H1 (cell line): ENCODE measurements at places on chromosomes 5 and 9.
A peak's percentile ranks its signal among the peaks of the same experiment; 100 is the strongest.

GRCh38 chr9:112858005-112858404 is 32.7 kb downstream of the SLC46A2 start:
- DNase-seq: no peak

DNA sequence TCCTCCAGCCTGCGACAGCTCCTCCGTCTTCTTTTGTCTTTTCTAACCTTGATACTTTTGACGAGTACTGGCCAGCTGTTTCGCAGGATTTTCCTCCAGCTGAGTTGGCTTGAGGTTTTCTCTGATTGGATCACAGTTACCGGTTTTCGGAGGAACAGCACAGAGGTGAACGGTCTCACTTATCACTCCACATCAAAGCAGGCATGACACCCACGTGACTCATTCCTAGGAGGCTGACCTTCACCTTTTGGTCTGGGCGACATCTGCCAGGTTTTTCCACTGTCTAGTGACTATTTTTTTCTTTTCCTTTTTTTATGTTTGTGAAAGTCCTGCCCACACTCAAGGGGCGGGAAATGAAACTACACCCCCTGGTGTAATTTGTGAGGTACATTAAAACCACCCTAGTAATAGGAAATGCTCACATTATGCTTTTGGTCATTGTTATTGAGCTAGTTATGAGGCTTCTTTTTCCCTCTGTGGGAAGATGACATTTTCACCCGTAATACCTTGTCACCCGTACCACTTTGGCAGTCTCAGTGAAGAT is 319.2 kb downstream of the GADD45G start:
- no peak for DNase-seq

- DNase-seq: no peak
Measured at GRCh38 chr5:83162601-83163000, 85.3 kb downstream of the XRCC4 start.

GRCh38 chr9:84697509-84698114 is 28.1 kb downstream of the NTRK2 start:
- peak; percentile 80 for DNase-seq

DNA sequence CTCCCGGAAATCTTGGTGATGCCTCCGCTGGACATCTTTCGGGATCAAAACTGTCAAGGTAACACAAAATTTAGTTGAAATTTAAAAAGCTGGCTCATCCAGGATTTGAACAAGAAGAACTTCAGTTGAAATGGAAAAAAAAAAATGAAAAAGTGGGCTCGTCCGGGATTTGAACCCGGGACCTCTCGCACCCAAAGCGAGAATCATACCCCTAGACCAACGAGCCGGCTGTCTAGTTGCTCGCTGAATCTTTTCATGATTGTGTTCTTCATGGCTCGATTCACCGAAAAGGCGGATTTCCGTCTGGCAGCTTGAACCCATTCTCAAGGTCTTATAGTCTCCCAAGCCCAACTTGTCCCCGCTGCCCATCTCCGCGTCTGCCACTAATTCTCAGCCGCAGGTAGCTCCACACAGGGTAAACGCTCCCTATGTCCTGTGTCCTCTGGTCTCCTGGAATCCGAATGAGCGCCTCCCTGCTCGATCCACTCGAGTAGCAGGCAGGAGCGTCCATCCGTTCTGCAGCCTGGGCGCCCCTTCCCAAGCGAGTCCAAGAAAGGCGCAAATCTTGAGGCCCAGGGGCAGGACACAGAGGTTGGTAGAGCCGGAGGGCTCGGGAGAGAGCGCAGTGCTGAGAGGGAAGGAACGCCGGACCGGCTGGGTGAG is 16.2 kb downstream of the TRIM7 start:
- peak; percentile 96 for DNase-seq

DNA sequence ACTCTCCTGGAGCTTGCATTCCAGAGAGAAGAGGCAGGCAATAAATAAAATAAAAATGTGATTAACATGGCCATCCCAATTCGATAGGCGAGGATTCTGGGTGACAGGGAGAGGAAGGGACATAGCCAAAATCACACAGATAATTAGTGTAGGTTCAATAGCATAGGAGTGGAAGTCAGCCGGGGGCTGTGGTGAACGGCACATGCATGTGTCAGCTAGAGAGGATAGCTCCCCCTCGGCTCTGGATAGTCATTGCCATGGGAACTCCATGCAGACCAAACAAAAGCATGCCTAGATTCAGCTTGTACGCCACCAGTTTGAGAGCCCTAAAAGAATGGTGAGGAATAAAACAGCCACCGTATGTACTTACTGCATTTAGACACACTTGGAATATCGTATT is 223.5 kb downstream of the GRIA1 start:
- DNase-seq: no peak

- DNase-seq: peak; percentile 22
Measured at GRCh38 chr5:362978-363765, 41.7 kb downstream of the AHRR start.

DNA sequence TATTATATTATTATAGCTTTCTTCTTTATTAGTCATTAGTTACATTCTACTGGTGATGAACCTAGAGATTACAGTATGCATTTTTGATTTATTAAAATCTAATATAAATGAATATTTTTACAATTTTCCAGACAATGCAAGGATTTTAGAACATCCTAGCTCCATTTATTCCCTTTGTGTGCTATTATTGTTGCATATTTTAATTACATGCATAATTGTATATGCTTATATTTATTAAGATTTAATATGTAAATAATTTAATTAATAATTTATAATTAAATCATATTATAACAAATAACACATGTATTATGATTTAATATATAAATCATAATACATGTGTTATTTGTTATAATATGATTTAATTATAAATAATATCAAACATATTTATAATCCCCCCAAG is 23.4 kb upstream of the MACROH2A1 start:
- no peak for DNase-seq

GRCh38 chr5:66628561-66628960 is 32.4 kb downstream of the MAST4 start:
- DNase-seq: no peak

- DNase-seq: peak; percentile 42
Measured at GRCh38 chr5:139038613-139039305, 159.4 kb downstream of the SIL1 start.

GRCh38 chr5:94281236-94281801 is 337.1 kb downstream of the KIAA0825 start:
- DNase-seq: no peak

GRCh38 chr5:159504857-159505304 is 174.6 kb upstream of the IL12B start:
- DNase-seq: no peak

DNA sequence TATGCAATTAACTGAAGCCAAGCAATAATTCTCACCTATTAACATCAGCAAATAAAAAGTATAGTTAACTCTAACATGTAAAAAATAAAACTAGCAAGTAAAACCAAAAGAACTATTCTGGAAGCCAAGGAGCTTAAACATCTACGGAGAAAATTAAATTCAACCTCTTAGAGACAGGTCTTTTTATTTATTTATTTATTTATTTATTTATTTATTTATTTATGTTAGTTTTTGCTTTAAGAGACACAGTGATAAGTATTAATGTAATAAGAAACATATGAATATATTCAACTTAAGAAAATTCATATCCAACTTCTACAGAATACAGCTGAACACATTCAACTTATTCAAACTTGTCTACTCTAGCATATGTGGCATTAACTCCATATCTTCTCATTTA is 472.1 kb upstream of the IZUMO3 start:
- no peak for DNase-seq

DNA sequence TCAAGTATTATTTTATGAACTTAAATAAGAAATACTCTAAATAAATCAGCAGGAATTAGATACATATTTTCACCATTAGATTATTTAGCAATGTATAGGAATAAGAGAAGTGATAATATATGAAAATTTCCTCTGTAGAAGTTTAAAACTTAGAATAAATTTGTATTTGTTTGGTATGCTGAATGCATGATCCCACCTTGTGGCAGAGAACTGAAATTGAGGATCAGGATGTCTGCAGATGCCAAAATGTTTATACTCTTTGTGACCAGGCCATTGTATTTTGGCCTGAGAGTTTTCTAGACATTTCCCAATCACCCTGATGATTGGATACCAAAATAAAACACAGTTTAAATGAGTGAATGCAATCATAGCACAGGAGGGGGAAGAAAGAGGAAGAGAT is 6.3 kb downstream of the TYRP1 start:
- DNase-seq: no peak

DNA sequence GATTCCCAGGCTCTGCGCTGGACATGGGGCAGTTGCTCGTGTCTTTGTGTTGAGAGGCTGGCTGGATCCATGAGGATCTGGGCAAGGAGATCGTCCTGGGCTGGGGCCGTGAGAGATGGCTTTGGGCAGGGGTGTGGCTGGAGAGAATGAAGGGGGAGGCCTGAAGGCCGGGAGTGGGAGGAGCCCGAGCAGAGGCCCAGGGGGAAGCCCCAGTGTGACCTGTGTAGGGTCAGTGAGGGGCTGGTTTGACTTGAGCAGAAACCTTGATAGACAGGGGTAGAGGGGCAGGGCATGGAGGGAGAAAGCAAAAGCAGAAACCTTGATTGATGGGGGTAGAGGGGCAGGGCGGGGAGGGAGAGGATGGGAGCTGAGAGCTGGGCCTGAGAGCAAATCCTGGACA is 54.4 kb upstream of the ASS1 start:
- no peak for DNase-seq

DNA sequence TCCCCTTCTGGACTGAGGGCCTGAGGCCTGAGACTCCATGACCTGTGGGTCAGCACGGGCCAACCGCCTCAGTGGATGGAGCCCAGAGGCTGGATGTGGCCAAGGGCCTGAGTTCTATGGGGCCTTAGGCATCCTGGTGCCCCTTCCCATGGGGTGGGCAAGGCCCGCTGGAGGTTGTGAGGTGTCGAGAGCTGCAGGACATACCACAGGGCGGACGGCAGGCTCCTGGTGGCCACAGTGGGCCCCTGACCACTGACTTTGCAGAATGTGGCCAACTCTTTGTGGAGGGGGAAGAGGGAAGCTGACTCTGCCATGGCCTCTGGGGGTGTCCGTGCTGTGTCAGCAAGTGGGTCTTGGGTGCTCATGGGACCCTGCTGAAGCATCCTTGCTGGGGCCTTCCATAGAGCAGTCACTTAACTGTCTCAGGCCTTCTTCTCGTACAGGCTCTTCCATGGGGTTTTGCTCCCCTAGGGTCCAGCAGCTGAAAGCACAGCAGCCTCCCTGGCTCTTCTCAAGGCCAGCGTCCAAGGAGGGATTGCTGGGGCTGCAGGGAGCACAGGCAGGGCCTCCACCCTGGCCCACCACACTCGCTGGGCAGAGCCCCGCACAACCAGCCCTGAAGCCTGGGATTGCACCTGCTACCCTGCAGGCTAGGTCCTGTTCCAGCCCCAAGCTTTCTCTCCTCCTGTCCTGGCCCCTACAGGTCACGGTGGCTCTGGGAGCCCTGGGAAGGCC is 21.6 kb upstream of the SLC9A3 start:
- DNase-seq: no peak

GRCh38 chr9:27425827-27426510 is 98.1 kb upstream of the IFNK start:
- no peak for DNase-seq

DNA sequence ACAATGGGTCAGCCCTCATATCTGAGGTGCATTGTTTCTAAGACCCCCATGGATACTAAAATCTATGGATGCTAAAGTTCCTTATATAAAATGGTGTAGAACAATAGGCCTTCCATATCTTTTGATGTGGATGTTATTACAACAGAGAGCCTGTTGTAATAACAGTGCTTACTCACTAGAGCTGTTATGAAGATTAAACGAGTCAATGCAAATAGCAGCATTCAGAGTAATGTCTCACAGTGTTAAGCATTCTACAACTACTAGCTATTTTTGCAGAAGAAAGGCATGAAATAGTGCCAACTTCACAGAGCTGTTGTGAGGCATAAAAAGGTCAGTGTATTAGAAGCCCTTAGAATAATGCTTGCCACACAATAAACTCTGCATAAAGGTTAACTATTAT is 13.0 kb downstream of the CHSY3 start:
- no peak for DNase-seq

- no peak for DNase-seq
Measured at GRCh38 chr5:168796593-168797580, 217.7 kb upstream of the PANK3 start.

DNA sequence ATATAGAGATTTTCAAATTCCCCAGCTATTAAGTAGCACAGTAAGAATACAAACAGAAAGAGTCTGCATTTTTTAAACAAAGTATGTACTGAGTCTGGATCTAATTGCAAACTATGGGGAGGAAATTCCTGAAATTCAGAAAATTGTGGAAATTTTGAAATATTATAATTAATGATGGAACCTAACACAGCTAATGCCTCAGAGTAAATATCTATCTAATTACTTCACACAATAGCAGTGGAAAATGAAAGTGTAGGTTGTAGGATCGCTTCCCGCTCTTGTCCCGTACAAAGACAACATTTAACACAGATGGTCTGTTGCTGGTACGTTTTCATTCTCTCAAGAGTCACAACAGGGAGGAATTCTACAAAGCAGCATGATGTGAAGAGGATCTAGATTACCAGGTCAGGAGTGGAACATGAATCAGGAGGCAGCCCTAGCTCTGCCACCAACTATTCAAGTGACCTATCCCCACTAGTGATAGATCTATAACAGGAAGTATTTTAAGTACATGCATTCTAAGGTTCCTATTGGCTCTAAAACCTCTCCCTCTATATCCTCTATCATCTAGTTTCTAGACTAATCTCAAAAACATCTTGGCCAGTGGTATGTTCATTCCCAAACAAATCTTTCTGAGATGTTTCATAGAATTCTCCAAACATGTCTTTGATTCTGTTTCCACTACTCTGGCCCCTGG is 58.9 kb upstream of the GRAMD2B start:
- DNase-seq: no peak

GRCh38 chr5:150117945-150118560 is 31.7 kb upstream of the CSF1R start:
- DNase-seq: no peak

DNA sequence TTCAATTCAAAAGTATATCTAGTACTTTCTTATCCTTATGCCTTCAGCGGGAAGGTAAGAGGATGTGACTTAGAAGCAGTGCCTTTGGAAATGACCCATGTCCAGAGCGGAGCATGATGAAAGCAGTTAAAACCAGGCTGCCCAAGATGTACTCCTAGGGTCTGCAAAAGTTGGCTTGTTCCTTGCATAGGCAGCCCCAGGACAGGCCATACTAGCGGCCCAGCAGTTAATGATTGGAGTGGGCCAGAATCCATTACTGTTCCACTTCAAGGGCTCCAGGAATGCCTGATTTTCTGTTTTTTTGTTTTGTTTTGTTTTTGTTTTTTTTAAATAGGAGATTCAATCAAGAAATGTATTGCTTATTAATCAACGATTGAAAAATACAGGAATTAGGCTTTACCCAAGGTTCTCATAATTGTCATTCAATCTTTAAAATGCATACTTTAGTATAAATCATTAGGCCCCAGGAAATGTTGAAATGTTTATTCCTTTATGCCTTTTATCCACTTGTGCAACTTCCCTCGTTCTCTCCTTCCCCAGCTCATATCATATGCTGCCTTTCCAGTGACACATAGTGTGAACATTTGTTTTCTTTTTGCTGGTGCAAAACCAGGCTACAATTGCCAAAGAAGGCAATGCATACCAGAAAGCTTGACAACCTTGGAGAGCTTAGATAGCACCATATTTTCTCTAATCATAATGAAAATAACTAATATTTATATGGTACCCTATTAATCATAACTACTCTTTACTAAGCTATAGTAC is 190.8 kb downstream of the ARHGEF28 start:
- no peak for DNase-seq

- no peak for DNase-seq
Measured at GRCh38 chr5:36337597-36337996, 35.9 kb upstream of the RANBP3L start.
